HFFc6 (cell line): ENCODE measurements at places on chromosomes 4 and X. TPM values are rescaled to one million over a fixed set of nuclear protein-coding genes. Genes with fewer than 3 reads are reported as not detected.

DNA sequence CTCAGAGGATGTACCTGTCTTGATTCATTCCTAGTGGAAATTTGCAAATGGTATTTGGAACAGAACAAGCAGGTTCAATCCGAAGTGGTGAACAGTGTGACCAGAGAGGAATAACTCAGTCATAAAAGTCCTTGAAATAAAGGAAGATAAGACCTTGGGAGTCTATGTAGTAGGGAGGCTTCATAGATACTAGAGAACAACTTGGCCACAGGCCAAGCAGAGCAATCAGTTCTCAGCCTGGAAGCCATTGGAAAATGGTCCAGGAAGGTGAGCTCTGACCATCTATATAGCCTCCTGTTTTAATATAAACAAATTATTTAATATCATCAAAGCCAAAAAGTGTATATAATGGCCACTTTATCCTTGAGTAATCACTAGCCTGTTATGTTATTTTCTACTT is 11.3 kb downstream of the TXK start:
- H3K4me3 ChIP-seq, result no peak overlapping the region
- no peak overlapping the region for H3K27ac ChIP-seq
- H3K27me3 ChIP-seq, result peaks cover 14% of the 10 kb centered on the region

- H3K27me3 ChIP-seq, result no peaks in the 10 kb centered on the region
- no peaks in the 10 kb centered on the region for H3K36me3 ChIP-seq
- no peaks in the 10 kb centered on the region for H3K4me1 ChIP-seq
- no peak overlapping the region for H3K4me3 ChIP-seq
- no peak for DNase-seq
Observed at GRCh38 chr4:68948044-68948743, 3.4 kb downstream of the UGT2A3 start.

DNA sequence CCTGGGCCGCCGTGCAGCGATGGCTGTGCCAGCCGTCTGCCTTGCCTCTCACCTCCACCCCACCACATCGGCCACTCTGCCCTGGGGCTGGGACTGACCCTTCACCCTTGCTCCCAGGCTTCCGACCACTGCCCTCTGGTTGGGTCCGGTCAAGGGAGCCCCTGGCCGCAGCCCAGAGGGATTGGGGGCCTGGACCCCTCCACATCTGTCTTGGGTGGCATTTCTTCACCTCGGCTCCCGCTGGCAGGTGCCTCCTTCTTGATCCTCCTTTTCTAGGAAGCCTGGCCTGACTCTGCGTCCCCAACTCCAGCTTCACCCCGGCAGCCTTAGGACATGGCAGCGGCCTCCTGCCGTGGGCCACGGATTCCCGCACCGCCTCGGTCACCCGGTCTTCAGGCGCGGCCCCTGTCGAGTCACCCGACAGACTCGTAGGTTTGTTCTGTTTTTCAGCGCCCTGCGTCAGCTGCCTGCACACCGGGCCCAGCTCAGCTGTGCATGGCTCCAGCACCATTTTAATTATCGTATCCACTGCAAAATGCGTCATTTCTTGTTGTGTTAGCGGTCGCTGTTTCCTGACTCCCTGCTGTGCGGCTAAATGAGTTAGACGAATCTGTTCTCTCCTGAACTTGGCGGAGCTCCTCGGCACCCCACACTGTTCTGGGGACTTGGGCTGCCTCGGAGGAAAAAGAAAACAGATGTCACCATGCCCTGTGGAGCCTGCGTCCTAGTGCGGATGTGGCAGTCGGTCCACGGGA is 124.0 kb downstream of the FAM53A start:
- H3K27me3 ChIP-seq, result peaks cover 31% of the 10 kb centered on the region
- no peak overlapping the region for H3K27ac ChIP-seq
- no peaks in the 10 kb centered on the region for H3K4me1 ChIP-seq
- H3K4me3 ChIP-seq, result no peak overlapping the region

- no peak for DNase-seq
- H3K4me3 ChIP-seq, result no peak overlapping the region
- H3K36me3 ChIP-seq, result no peaks in the 10 kb centered on the region
- H3K27ac ChIP-seq, result no peak overlapping the region
Observed at GRCh38 chrX:149145845-149146285, 359.2 kb downstream of the IDS start.

TMPRSS11F gene
- total RNA-seq, result not detected in 3 replicates

NLGN3 gene
- total RNA-seq, result 0.14 to 0.31 TPM (median 0.21 TPM) in 3 replicates

ANTXR2 gene
- total RNA-seq, result 144 and 146 TPM in 2 replicates
